Sigmoid colon (tissue), 7 donors: ENCODE measurements at places on chromosomes 2 and 18. TPM values are rescaled to one million over a fixed set of nuclear protein-coding genes. Genes with fewer than 3 reads are reported as not detected.
A peak's percentile ranks its signal among the peaks of the same experiment; 100 is the strongest.

DNA sequence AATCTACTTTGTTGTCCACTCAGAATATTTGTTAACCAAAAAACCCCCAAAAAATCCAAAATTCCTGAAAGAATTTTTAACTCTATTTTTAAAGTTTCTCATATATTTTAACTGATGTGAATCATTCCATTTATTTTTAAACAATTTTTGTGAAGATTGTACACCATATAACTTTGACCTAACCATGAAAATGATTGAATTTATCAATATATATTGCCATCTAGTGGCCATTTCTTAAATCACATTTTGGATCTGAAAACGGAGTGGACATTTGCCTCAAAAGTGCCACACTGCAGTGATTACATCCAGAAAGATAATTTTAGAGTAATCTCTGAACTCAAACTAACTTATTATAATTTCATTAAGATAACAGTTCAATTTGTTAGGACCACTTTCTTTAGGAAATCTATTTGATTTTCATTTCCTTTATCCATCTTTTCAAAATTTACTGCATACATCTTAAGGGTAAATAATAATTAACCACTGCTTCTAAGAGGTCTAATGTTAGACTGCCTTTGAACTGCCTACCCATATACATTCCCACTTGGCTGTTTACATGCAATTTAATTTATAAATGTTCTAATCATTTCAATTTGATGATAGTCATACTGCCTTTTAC, 71.1 kb downstream of the DSC3 start:
- no peak overlapping the region for H3K27ac ChIP-seq
- H3K4me1 ChIP-seq = no peaks in the 10 kb centered on the region
- H3K36me3 ChIP-seq = no peaks in the 10 kb centered on the region
- H3K27me3 ChIP-seq = no peaks in the 10 kb centered on the region

DNA sequence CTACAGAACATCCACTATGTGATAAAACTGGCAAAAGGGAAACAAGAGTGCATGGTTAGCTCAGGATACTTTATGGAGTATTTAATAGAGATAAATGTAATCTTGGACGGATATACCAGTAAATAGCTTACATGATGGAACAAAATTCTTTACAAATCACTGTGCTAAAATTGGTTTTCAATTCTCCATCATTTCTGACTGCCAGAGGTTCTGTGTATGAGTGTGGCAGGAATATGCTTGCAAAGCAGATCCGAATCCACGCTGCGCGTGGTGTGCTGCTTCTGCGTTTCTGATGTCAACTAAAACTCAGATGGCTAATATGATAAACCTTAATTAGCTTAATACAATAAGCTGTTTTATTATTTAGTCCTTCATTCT, 2.1 kb downstream of the ZNF532 start:
- no peak overlapping the region for H3K4me3 ChIP-seq
- H3K27me3 ChIP-seq = no peaks in the 10 kb centered on the region
- H3K27ac ChIP-seq = peak overlapping the region; percentile 91

- no peaks in the 10 kb centered on the region for H3K4me1 ChIP-seq
- H3K4me3 ChIP-seq = no peak overlapping the region
- DNase-seq = no peak
- H3K27me3 ChIP-seq = no peaks in the 10 kb centered on the region
These were observed 111.7 kb downstream of the ACOXL start for GRCh38 chr2:110843959-110844510.

GRCh38 chr2:239518286-239519088, 117.7 kb upstream of the HDAC4 start:
- H3K36me3 ChIP-seq = no peaks in the 10 kb centered on the region
- no peaks in the 10 kb centered on the region for H3K4me1 ChIP-seq
- no peak overlapping the region for H3K4me3 ChIP-seq
- no peak overlapping the region for H3K27ac ChIP-seq
- H3K27me3 ChIP-seq = no peaks in the 10 kb centered on the region

DNA sequence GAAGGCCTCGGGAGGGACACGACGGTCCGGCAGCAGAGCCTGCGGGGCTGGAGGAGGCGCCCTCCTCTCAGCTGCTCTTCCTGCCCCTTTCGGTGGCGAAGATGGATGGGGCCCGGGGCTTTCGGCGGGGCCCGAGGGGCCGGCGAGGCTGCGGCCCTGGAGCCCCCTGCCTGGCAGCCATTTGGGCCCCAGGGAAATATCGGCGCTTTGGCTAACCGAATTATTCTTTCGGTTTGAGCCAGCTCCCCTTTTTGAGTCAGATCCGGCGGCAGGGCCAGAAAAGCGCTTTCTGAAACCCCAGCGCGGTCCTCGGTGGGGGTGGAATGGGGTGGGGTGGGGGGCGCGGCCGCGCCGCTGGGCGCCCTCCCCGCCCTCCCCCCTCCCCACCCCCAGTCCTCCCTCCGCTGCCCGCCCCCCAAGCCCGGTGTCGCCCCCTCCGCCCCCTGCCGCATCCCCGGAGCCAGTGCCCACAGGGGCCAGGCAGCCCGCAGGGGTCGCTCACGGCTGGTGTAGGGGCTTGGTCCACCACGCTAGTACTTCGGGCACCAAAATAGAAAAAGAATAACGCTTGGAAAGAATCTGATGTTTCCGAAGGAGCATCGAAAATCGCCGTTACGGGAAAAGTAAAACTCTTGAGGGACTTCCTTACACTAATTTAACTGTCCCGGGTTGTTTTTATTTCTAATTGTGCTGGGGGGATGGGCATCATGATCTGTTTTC, 9.1 kb upstream of the ARID5A start:
- H3K4me1 ChIP-seq = peaks cover 43% of the 10 kb centered on the region
- DNase-seq = peak; percentile 69
- H3K4me3 ChIP-seq = peak overlapping the region; percentile 65
- peak overlapping the region; percentile 81 for H3K27ac ChIP-seq
- H3K27me3 ChIP-seq = no peaks in the 10 kb centered on the region

DNA sequence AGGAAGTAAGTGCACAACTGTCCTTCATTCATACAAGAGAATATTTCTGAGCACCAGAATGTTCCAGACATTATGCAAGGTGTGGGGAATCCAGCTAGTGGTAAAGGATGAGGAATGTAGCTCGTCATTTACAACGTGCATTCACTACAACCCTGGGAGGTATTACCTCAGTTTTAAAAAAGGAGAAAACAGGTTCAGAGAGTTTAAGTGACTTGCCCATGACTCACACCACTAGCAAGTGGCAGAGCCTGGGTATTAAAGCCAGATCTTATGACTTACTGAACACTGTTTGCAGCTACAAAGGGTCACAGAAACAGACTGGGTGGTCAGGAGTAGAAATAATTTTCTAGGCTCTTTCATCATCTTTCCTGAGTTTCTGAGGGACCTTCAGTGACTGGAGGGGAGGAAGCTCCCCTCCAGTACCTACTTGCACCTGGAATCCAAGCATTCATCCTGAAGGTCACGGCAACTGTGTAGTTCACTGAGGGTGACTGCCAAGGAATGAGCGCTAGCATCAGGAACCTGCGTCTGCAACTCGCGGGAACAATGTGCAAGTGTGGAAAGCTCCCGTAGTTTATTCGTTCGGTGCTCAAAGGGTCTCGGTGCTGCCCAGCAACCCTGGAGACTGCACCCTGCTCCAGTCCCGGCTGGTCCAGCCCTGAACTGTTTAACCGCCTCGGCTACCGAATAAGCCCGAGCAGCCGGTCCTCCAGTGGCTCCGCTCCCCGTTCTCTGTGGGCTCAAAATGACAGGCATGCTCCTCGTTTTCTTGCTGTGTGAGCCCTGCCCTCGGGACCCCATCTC, 647 bp downstream of the CCDC121 start:
- H3K4me1 ChIP-seq = no peaks in the 10 kb centered on the region
- no peaks in the 10 kb centered on the region for H3K27me3 ChIP-seq
- H3K4me3 ChIP-seq = peak overlapping the region; percentile 73
- no peaks in the 10 kb centered on the region for H3K36me3 ChIP-seq

Gene NT5C1B
- not detected for total RNA-seq

Gene GRHL1
- total RNA-seq = 2.5 TPM

Gene LOXHD1
- total RNA-seq = not detected

Gene VWC2L
- total RNA-seq = 0.28 TPM

Gene RFX8
- not detected for total RNA-seq

Gene RGPD4
- total RNA-seq = not detected

Gene TTC31
- 18.9 TPM for total RNA-seq

Gene RNF152
- 11.5 TPM for total RNA-seq

Gene ARID5A
- total RNA-seq = 179 TPM

Gene TXNDC2
- not detected for total RNA-seq
